Mucosa of gallbladder (tissue), 1 donor: ENCODE measurements at places on chromosomes 16 and 17. TPM values are rescaled to one million over a fixed set of nuclear protein-coding genes. Genes with fewer than 3 reads are reported as not detected.

- DNase-seq, result no peak
Measured at GRCh38 chr16:25192096-25192495, 24.7 kb upstream of the AQP8 start.

DNA sequence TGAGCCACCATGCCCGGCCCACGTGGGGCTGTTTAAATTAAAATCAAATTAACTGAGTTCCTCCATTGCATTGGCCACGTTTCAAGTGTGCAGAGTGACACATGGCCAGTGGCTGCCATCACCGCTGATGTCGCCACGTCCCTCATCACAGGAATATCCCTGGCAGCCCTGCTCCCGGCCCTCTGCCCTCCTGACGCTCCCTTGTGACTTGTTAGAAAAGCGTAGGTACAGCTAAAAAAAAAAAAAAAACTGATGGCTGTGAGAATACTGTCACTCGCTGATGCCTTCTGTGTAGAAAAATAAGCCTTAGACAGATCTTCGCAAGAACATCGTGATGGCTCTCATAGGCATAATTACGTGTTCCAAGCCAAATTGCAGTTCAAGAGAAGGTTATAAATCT is 21.7 kb downstream of the CARHSP1 start:
- no peak for DNase-seq

The NPIPA2 gene
- 6.7 TPM for total RNA-seq

The RBFOX1 gene
- 0.55 TPM for total RNA-seq

The KRT28 gene
- not detected for total RNA-seq

- no peak for DNase-seq
Measured at GRCh38 chr16:17561056-17561455, 90.3 kb upstream of the XYLT1 start.

DNA sequence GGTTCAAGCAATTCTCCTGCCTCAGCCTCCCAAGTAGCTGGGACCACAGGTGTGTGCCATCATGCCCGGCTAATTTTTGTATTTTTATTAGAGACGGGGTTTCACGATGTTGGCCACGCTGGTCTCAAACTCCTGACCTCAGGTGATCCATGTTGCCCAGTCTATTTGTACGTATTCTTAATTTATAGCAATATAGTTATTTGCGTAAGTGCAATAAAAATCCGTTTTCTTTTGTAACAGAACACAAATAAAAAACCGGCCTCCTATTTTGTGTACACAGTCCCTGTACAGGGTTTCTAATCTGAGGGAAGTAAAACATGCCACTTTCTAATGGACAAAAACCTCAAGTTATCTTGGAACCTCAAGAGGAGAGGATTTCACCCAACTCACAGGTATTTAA is 7.7 kb downstream of the RNPS1 start:
- DNase-seq, result no peak

DNA sequence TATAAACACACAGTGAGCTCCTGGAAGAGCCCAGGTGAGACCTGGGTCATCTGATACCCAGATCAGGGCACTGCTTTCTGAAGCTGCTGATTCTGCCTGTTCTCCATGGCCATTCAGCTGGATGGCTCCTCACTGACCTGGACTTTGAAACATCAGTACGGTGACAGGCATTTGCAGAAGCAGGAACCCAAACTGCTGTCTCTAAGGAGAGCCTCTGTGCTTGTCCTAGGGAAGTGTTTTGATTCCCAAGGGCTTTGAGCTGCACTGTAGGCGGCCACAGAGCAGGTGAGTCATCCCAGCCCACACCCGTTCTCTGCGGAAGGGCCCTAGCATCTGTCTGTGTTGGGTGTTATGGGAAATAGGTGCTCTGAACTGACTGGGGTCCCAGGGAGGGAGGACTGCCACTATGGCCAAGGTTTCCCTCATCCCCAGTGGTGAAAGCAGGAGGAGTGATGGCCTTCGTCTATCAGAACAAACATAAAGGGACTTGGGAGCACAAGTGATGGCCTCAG is 60.7 kb upstream of the ADCY9 start:
- DNase-seq, result peak; percentile 21

GRCh38 chr16:3028716-3029319 is 5.0 kb downstream of the THOC6 start:
- no peak for DNase-seq

GRCh38 chr16:16120382-16121184 is 102.7 kb downstream of the ABCC6 start:
- DNase-seq, result peak; percentile 48

DNA sequence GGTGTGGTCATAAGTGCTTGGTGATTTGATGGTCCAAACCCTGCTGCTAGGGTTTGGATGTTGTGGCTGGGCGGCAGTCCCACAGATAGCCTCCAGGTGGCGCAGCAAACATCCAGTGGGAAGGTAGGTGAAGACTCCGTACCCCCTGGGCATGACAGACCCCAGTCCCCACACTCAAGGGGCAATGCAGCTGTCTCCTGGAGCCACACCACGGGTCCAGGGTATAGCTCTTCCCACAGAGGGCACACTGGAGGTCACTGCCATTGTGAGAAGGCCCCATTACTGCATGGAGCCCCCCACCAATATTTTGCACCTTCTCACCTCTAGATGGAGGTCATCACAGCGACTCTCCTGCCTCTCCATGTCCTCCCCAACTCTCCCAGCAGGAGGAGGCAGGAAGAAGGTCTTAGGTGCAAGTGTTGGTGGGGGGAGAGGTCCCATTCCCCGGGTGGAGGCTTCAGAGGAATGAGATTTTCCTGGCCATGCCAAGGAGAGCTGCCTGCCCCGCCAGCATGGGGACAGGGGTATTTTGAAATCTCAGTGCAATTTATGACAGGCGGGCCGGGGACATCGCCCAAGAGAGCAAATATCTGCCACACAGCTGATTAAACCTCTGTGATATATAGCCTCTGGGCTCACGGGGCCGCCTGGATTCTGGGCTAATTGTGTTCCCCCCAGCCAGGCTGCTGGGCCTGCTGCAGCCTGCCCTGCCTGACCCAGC is 17.1 kb upstream of the C17orf113 start:
- DNase-seq, result peak; percentile 54

GRCh38 chr16:71214746-71215381 is 15.7 kb downstream of the HYDIN start:
- DNase-seq, result no peak

The TMEM100 gene
- total RNA-seq, result 18.2 TPM

DNA sequence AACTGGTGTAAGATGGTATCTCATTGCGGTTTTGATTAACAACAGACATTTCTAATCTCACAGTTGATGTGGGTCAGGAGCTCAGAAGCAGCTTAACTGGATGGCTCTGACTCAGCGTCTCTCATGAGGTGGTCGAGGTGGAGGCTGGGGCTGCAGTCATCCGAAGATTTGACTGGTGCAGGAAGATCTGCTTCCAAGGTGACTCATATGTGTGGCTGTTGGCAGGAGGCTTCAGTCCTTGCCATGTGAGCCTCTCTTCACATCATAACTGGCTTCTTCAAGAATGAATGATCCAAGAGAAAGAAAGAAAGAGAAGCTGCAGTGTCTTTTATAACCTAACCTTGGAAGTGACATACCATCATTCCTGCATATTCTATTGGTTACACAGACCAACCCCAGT is 376.1 kb downstream of the SEC14L1 start:
- DNase-seq, result no peak

DNA sequence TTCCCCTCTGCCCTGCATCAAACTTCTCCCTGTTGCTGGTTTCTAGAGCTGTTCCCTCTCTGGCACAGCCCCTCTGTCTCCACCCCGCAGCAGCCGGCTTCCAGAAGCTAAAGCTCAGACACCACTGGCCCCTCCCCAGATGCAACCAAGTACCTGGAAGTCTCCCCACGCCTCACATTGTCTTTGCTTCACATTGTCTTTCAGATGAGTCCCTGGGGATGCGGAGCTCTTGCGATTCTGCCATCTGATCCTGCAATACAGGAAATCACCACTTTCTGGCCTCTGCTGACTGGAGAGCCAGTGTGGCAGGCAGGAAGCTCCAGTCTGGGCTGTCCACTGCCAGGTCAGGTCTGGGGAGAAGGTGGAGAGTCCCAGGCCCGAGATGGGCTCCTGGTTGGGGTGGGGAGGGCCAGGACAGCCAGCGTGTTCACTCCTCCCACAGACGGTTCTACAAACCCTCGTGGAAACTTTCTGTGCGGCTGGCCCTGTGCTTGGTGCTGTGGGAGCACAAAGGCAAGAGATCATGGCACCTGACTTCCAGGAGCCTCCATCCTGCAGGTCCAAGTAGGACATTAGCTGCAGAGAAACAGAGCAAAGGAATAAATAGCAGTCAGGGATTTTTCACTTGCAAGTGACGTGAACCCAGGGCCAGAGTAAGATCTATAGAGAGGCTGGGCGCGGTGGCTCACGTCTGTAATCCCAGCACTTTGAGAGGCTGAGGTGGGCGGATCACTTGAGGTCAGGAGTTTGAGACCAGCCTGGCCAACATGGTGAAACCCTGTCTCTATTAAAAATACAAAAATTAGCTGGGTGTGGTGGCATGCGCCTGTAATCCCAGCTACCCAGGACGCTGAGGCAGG is 47.9 kb upstream of the MAP3K14 start:
- DNase-seq, result no peak

GRCh38 chr17:36086791-36087190 is 3.2 kb downstream of the CCL3 start:
- no peak for DNase-seq

GRCh38 chr17:50676065-50676975 is 31.4 kb downstream of the ANKRD40 start:
- no peak for DNase-seq

DNA sequence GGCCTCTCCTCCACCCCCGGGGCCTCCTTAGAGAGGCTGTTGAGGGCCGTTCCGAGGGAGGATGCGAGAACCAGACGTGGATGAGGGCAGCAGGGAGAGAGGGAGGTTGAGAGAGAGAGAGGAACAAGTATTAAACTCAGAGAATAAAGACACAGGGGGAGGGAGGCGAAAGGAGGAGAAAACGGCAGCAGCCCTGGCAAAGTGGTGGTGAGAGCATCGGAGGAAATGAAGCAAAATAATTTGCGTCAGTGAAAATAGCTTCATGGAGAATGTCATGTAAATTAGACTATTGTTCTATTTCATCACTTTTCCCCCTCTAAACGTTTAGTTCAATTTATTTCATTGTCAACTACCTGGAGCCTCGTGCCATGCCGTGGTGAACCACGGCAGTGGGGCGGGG is 38.0 kb downstream of the PIPOX start:
- DNase-seq, result no peak

The ZNF263 gene
- 23.8 TPM for total RNA-seq

- no peak for DNase-seq
Measured at GRCh38 chr17:76255801-76256429, 9.2 kb upstream of the UBALD2 start.

DNA sequence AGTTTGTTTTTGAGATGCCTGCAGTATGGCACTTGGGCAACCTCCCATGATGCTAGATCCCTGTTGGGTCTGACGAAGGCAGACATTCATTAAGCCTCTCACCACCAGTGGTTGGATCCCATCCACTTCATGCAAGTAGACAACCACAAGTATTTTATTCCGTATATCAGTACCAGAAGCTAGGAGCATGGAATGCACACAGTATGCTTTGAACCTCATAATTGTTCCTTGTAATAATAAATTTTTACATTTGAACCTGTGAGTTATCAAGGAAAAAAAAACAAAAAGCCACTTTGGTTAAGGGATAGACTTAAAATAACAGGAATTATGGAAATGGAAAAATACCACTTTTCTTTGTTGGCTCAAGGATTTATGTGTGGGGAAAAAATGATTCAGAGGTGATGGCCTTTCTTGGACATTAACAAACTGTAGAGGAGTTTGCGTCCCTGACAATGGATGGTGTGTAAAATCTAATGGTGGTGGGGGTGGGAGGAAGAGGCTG is 107.1 kb upstream of the KCNJ16 start:
- no peak for DNase-seq

GRCh38 chr17:58572846-58573245 is 58.4 kb upstream of the MTMR4 start:
- no peak for DNase-seq

DNA sequence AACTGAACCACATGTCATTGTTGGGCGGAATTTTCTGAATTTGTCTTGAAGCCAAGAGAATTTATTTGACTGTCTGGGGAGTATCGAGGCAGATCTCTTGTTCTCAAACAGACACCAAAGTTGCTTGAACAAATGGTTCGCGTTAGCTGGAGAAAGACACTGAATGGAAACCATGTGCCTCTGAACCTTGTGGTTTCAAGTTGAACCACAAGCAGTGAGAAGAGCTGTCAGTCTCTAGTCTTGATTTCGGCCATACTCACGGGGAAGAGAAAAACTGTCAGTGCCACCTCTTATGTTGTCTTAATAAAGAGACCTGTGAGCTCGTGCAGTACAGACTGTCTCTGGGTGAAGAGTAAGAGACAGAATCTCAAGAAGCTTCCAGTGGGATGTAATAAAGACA is 886.5 kb upstream of the SOX9 start:
- no peak for DNase-seq

GRCh38 chr17:3575511-3575910 is 17.9 kb upstream of the TRPV3 start:
- no peak for DNase-seq

- peak; percentile 75 for DNase-seq
Measured at GRCh38 chr17:32659419-32659842, 172.6 kb downstream of the CDK5R1 start.

The VTN gene
- 424 TPM for total RNA-seq

The PHB1 gene
- 141 TPM for total RNA-seq

- DNase-seq, result no peak
Measured at GRCh38 chr17:48644910-48645557, 18.9 kb upstream of the HOXB9 start.

DNA sequence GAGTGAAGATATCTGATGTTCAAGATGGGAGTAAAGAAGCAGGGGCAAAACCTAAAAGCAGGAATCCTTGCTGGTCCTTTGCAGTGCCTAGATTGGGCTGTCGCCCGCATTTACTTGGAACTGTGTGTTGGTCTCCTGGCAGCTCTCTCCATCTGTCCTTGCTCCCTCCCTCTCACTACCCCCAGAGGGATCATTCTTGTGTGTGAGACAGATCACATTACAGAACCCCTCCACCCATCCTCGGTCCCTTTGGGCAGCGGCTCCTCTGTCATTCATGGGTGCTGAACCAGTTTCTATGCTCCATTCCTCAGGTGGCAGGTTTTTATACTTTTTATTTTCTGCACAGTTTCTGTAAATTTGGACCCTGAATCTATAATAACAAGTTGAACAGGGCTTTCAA is 99.4 kb upstream of the MYOCD start:
- DNase-seq, result no peak

GRCh38 chr17:50979524-50979927 is 113.4 kb upstream of the TOB1 start:
- DNase-seq, result no peak

- DNase-seq, result no peak
Measured at GRCh38 chr16:2867661-2867986, 9.7 kb upstream of the PRSS22 start.

- no peak for DNase-seq
Measured at GRCh38 chr16:84495506-84495905, 9.0 kb downstream of the MEAK7 start.

- no peak for DNase-seq
Measured at GRCh38 chr16:84957792-84958191, 53.5 kb downstream of the ZDHHC7 start.

The KRTAP3-1 gene
- not detected for total RNA-seq
